ENCODE measurements at places on chromosomes 2 and 18.

- DNase-seq = no peak
These were observed 443.4 kb downstream of the NYAP2 start for GRCh38 chr2:225842939-225843338.

DNA sequence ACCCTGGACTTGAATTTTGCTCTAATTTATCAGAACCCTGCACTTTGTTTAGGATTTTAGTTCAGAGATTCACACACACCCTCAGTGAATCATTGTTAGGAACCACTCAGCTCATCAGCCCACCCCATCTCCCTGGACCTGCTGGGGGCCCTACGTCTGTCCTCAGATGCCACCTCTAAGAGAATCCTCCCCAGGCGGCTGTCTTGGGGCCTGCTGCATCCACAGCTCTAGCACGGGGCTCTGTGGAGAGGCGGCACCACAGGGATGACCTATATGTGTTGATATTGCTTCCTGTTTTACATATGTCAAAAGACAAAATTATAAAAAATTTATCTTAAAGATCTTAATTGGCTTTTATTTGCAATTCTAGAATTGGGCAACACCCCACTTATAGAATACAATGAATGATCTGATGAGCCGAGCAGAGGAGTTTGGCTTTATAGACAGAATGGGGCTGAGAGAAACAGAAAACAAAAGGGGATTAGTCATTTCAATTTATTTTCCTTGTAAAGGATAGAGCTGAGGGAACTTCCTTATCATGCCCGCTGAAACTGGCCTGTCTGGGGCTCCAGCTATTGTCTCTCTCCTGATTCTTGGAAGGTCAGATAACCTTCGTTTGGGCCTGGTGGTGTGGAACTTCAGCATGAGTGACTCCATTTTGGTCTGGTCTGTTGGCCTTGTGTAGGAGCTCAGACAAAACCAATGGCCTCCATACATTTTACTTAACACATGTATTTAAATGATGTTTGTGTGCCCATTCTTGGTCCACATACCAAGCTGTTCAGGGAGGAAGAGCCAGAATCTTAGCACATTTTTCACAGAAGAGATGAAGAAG lies 1.4 kb downstream of the MYO7B start:
- DNase-seq = no peak

GRCh38 chr2:234643407-234643806 lies 146.5 kb upstream of the ARL4C start:
- DNase-seq = no peak

DNA sequence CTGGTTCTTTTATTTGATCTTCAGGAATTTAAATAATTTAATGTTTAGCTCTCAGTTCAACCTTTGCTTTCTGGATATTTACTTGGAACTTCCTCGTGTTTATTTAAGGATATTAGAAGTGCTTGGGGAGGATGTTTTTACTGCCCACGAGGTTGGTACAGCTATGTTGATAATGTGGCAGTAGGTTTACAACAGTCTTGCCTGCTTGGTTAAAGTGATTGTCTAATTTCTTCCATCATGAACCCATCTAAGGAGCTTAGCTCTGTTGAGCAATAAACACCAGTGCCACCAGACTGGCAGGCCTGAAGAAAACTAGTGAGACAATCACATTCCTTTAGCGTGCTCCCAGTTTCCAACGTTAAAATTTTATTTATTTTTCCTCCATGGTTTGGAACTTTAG lies 94.5 kb downstream of the ICOS start:
- DNase-seq = no peak

GRCh38 chr2:237904831-237905599 lies 45.6 kb downstream of the RAMP1 start:
- DNase-seq = no peak

- DNase-seq = no peak
These were observed 96.8 kb downstream of the CAPN13 start for GRCh38 chr2:30710461-30710860.

DNA sequence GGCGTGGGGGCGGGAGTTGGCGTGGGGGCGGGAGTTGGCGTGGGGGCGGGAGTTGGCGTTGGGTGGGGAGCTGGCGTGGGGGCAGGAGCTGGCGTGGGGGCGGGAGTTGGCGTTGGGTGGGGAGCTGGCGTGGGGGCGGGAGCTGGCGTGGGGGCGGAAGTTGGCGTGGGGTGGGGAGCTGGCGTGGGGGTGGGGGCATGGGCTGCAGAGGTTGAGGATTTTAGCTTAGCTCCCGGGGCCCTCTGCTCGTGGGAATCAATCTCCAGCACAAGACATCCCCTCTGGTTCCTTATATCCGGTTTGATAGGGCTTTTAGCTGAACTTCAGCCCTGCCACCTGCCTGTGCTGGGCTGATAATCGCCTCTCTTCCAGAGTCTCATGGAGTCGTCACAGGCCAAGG lies 177.0 kb downstream of the LDLRAD4 start:
- no peak for DNase-seq

- DNase-seq = no peak
These were observed 10.3 kb downstream of the ATP8B1 start for GRCh38 chr18:57792631-57793301.

DNA sequence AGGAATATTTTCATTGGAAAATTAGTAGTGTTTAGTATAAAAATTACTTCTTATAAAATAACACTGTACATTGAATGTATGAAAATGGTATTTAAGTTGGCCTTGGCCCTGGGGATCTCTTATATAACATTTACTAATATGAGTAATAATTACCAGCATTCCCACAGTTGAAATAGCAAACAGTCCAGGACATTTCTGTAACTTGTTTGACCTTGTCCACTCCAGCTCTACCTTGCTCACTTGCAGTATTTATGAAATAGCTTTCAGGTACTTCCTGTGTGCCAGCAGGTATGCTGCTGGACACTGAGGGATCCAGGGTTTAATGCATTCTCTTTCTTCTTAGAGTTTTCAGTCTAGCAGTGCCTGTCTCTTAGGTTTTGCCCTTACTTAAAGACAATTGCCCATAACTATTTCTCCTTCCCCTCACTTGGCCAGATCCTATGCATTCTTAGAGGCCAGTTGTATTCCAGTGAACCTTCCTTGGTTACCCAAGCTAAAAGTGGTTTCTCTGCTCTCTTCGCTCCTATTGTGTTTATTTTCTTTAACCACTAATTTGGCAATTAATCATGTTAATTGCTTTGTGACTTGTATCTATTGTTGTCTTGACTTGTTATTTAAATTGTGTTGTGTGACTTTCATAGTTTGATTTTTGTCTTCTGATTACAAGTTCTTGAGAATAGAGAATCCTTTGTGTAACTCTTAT lies 25.9 kb downstream of the BABAM2 start:
- DNase-seq = no peak

GRCh38 chr2:140526575-140526974 lies 1604.2 kb downstream of the LRP1B start:
- no peak for DNase-seq

DNA sequence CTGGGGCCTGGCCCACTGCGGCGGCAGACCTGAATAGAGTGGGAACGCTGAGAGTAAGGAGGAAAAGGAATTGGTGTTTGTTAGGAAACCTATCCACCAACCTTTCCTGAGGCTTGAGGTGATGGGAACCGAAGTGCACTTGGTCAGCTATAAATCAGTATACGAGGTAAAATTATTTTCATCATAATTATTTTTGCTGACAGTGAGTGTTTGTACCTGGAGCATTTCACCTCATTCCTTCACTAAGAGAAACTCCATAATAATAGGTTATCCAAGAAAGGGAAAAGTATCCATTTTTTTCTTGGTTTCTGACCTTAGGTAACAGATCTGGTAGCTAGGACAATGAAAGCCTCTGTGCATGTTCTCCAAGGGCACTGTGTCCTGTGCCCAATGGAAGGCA lies 138.6 kb upstream of the RGPD4 start:
- DNase-seq = no peak

DNA sequence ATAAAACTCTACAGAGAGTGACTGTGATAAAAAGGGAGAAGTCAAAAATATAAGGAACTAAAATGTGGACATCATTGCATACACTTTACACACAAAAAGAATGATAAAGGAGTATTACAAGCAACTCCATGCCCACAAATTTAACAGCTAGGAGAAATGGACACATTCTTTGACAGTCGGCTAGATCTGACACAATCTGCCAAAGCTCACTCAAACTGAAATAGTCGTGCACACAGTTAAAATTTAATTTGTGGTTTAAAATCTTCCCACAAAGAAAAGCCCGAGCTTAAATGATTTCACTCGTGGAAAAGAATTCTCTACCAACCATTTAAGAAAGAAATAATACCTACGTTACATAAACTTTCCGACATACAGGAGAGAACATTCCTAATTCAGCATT lies 132.4 kb downstream of the ZAP70 start:
- peak; percentile 15 for DNase-seq

DNA sequence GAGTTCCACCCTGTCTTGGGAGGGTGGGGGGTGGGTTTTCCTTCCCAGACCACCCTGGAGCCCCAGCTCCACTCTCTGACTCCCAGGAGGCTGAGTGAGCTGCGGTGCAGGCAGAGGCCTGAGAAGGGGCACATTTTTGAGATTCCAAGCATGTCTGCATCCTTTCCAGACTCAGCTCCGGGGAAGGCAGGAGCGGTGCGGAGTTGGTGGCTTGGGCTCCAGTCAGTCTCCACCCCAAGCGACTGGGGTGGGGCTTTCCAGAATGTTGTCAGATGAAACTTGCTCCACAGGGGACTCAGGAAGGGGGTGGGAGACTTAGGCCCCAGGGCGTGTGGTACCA lies 44.2 kb upstream of the HS6ST1 start:
- DNase-seq = no peak

DNA sequence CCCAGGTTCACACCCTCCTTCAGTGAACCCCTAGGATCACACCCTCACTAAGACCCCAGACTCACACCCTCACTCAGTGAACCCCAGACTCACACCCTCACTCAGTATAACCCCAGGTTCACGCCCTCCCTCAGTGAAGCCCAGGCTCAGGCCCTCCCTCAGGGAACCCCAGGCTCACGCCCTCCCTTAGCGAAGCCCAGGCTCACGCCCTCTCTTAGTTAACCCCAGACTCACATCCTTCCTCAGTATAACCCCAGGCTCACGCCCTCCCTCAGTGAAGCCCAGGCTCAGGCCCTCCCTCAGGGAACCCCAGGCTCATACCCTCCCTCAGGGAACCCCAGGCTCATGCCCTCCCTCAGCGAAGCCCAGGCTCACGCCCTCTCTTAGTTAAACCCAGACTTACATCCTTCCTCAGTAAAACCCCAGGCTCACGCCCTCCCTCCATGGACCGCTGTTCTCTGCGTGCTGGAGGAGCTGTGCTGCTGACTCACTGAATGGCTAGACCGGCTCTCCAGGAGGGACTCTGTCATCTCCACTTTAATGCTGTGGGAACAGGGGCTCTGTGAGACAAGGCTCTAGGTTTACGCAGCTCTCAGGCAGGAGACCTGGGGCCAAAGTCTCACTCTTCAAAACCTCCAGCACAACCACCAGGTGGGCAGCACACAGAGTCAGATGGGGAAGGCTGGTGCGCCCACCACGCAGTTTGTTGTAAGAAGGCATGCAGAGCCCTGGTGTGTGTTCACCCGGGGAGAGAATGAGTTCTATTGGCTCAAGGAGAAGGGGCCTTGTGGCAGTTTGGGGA lies 506.9 kb upstream of the MYT1L start:
- DNase-seq = no peak

GRCh38 chr2:37119157-37119556 lies 34.8 kb downstream of the GPATCH11 start:
- no peak for DNase-seq

- no peak for DNase-seq
These were observed 663 bp downstream of the RHBDD1 start for GRCh38 chr2:226836548-226836885.

GRCh38 chr2:164984428-164984827 lies 29.1 kb upstream of the SLC38A11 start:
- no peak for DNase-seq

DNA sequence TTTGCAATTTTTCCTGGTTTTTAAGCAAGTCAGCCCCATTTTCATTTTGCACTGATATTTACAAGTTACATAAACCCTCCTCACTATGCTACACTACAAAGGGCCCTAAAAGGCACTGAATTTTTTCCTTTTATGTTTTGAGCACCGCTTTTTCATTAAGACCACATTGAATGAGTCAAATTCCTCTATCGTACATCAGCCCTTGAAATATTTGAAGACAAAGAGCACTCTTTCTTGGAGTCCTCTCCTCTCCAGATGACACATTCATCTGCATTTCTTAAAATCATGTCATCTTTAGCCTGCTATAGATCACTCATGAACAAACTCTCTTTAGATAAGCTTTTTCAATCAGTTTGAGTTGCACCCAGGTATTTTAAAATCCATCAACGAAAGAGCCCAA lies 306.6 kb upstream of the SOX11 start:
- DNase-seq = no peak

DNA sequence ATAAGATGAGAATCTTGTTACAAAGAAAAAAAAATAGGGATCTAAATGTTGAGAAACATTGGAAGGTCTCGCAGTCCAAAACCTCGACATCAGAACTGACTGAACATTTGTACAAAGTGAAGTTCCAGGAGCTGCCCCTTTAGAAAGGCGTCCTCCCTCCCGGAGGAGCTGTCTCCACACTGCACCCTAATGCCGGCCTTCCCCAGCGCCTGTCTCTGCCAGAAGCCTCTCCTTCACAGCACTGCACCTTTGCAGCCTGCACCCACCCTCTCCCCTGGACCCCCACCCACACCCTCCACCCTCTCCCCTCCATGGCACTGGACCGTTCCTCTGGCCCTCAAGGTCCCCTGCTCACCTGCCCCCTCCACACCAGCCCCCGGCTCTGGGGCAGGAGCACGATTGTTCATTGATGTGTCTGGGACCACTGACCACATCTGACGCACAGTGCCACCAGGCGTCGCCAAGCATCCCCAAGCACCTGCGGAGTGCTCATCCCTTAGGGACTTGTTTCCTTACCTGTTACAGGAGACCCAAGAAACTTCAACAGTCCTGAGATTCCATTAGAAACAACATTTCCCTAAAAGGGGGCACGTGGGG lies 90.3 kb upstream of the SNTG2 start:
- no peak for DNase-seq

GRCh38 chr2:127737892-127738291 lies 36.6 kb downstream of the SFT2D3 start:
- DNase-seq = no peak

- DNase-seq = no peak
These were observed 14.5 kb downstream of the RPS27A start for GRCh38 chr2:55247025-55247424.

DNA sequence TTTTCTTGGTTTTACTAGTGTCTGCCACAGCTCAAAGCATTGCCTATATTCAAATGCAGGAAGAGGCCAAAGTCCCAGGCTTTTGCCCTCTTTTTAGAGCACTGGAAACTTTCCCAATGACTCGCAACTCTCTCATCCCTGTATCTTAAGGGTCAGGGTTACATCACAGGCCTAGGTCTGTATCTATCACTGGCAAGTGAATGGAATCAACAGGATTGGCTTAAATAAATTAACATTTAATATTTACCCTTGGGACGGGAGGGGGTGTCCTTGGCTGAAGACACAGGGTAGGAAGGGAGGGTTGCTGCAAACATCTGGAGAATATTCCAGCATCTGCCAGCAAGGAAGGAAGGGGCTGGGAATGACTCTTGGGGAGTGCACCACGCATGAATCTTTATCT lies 242.6 kb downstream of the SLC4A3 start:
- no peak for DNase-seq

DNA sequence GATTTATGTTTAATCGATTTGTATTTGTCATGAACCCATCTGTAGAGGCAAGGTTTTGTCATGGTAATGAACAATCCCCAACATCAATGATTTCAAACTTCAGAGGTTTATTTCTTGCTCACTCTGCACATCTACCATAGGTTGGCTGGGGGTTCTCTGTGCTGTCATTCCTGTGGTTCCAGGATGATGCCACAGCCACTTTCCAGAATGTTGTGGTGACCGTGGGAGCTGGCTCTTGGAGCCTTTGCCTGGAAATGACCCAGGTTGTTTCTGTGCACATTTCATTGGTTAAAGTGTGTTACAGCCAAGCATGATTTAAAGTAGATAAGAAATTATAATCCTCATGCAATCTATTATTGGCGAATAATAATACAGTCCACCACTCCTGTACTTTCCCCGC lies 28.2 kb upstream of the EPAS1 start:
- no peak for DNase-seq

All from AML-193 (cell line).